ENCODE measurements at places on chromosomes 11 and 22. TPM values are rescaled to one million over a fixed set of nuclear protein-coding genes. Genes with fewer than 3 reads are reported as not detected.

The CYB5R2 gene
- total RNA-seq, result 8.2 TPM

The OR6A2 gene
- 0.14 TPM for total RNA-seq

DNA sequence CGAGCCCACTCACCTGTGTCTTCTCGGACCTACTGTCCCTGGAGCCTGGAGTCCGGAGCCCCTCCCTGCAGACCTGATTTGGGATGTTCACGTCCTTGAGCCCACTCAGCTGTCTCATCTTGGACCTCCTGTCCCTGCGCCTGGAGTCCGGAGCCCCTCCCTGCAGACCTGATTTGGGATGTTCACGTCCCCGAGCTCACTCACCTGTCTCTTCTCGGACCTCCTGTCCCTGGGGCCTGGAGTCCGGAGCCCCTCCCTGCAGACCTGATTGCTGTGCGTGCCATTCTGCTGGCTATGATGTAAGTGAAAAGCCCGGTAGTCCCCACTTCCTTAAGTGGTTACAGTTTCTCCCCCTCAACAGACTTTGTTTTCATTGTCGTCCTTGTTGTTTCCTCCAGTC lies 867.1 kb downstream of the BRD1 start:
- no peak for DNase-seq

GRCh38 chr11:111539426-111540113 lies 950 bp upstream of the LAYN start:
- DNase-seq, result peak; percentile 57

GRCh38 chr11:117222991-117223740 lies 8.7 kb downstream of the PCSK7 start:
- DNase-seq, result no peak

The CRYBB2 gene
- total RNA-seq, result 0.23 TPM

GRCh38 chr11:63682066-63683021 lies 1.0 kb downstream of the RTN3 start:
- peak; percentile 52 for DNase-seq

Data from activated CD4-positive, alpha-beta T cell treated with anti-CD3 and anti-CD28 coated beads for 36 hours (primary cell).